Activated CD8-positive, alpha-beta memory T cell treated with anti-CD3 and anti-CD28 coated beads, Interleukin-2, amount 10 ng/mL, durations not matched to agents 7 days and 5 days (primary cell): ENCODE measurements at places on chromosomes 4 and X. TPM values are rescaled to one million over a fixed set of nuclear protein-coding genes. Genes with fewer than 3 reads are reported as not detected.

DNA sequence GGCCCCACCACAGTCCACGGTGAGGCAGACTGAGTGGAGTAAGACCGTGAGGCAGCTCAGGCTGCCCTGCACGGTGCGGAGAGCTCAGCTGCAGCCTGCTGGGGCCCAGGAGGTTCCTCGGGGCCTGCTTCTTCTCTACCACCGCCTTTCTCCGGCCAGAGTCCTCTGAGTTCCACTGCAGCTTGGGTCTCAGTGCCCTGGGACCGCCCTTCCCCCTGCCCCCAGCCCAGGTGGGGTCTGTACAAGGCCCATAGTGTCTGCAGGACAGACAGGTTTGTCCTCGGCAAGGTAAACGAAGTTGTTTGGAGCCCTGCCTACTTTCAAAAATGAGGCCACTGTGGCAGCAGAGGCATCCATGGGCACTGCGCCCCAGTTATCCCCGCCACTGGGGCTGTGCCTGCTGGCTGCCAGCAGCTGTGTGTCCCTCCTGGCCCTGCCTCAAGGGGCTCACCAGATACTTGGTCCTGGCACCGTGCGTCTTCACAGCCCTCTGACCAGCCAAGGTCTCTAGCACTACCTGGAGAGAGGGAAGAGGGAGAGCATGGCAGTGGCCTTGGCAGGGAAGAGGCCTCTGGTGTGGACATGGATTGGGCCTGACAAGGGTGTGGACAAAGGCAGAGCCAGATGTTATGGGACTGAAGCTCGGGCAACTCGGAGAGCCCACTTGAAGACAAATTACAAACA, 4.0 kb downstream of the IRAK1 start:
- H3K27me3 ChIP-seq: no peaks in the 10 kb centered on the region
- no peak for DNase-seq
- H3K4me3 ChIP-seq: no peak overlapping the region
- H3K4me1 ChIP-seq: peaks cover 26% of the 10 kb centered on the region
- peak overlapping the region; percentile 40 for H3K27ac ChIP-seq
- peaks cover 17% of the 10 kb centered on the region for H3K36me3 ChIP-seq

DNA sequence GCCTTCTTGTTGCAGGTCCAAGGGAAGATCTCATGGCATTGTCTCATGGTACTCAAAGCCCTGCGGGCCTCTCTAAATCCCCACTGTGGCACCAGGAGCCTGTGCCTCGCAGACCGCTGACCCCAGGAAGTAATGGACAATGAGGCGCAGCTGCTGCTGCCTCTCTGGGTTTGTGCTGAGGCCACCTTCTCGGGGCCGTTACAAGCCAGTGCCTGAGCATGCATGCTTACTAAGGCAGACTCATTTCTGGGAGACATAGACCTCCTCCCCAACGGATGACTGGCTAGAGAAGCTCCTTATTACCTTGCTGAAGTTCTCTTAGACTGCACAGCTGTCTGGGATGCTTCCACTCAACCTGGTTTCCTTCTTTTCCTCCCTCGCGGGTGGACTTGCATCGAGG, 1.3 kb downstream of the BDH2 start:
- DNase-seq: no peak
- H3K4me1 ChIP-seq: peaks cover 23% of the 10 kb centered on the region
- H3K4me3 ChIP-seq: peak overlapping the region; percentile 86
- no peaks in the 10 kb centered on the region for H3K36me3 ChIP-seq
- H3K27me3 ChIP-seq: no peaks in the 10 kb centered on the region

GRCh38 chrX:154300816-154301215, 5.2 kb downstream of the TKTL1 start:
- no peak overlapping the region for H3K4me3 ChIP-seq
- H3K4me1 ChIP-seq: no peaks in the 10 kb centered on the region
- DNase-seq: no peak
- no peaks in the 10 kb centered on the region for H3K36me3 ChIP-seq
- no peaks in the 10 kb centered on the region for H3K27me3 ChIP-seq

- DNase-seq: no peak
- no peaks in the 10 kb centered on the region for H3K27me3 ChIP-seq
- H3K4me1 ChIP-seq: no peaks in the 10 kb centered on the region
- no peak overlapping the region for H3K4me3 ChIP-seq
- H3K36me3 ChIP-seq: no peaks in the 10 kb centered on the region
Observed at GRCh38 chr4:170672381-170672965, 582.7 kb upstream of the AADAT start.

ATOH1 gene
- total RNA-seq: not detected
